ENCODE measurements at places on chromosomes 16 and 17.

- no peak for DNase-seq
These were observed 480 bp downstream of the TXNL4B start for GRCh38 chr16:72092832-72093447.

DNA sequence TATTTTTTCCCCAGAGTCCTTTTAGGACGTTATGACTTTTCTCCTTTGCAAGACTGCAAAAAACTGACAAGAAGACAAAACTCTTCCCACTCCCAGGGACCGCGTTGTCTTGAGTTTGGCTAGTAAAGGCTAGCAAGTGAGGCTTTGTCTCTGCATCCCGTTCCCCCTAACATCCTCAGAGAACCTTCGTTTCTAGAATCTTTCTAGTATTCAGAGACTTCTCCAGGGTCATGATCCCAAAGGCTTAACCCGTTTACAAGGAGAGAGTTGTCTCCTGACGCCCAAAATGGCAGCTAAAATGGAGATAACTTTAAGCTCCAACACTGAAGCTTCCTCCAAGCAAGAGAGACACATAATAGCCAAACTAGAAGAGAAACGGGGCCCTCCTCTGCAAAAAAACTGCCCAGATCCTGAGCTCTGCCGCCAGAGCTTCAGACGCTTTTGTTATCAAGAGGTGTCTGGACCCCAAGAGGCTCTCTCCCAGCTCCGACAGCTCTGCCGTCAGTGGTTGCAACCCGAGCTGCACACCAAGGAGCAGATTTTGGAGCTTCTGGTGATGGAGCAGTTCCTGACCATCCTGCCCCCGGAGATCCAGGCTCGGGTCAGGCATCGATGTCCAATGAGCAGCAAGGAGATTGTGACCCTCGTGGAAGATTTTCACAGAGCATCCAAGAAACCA, 843 bp downstream of the ZNF174 start:
- no peak for DNase-seq

GRCh38 chr16:23561586-23561985, 4.1 kb downstream of the UBFD1 start:
- no peak for DNase-seq

GRCh38 chr16:79286646-79287423, 313.7 kb downstream of the MAF start:
- DNase-seq = no peak

GRCh38 chr16:50197582-50197981, 44.5 kb downstream of the TENT4B start:
- DNase-seq = no peak

- DNase-seq = no peak
These were observed 8.6 kb upstream of the MC1R start for GRCh38 chr16:89909777-89910716.

DNA sequence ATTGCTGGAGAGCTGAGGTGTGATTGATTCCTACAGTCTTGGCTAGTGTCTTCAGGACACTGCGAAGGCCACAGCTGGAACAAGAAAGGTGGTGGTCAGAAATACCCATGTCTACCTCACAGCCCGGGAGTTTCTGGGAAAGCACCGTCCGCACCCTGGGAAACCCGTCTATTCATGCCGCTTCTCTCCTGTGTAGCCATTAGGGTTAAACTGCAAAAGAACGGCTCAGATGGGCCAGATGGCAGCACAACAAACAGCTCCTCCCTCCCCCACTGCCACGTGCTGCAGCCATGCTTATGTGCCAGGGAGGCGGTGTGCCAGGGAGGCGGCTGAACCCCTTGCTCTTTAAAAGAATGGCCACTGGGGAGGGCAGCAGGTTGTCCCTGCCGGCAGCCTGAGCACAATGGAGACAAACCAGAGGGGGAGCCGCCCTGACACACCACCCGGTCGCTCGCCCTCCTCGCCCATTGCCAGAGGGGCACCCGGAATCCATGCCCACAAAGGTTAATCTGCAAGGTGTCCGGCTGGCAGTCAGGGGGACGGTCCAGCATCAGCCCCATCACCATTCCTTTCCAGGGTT, 65.2 kb downstream of the CYTH1 start:
- no peak for DNase-seq

DNA sequence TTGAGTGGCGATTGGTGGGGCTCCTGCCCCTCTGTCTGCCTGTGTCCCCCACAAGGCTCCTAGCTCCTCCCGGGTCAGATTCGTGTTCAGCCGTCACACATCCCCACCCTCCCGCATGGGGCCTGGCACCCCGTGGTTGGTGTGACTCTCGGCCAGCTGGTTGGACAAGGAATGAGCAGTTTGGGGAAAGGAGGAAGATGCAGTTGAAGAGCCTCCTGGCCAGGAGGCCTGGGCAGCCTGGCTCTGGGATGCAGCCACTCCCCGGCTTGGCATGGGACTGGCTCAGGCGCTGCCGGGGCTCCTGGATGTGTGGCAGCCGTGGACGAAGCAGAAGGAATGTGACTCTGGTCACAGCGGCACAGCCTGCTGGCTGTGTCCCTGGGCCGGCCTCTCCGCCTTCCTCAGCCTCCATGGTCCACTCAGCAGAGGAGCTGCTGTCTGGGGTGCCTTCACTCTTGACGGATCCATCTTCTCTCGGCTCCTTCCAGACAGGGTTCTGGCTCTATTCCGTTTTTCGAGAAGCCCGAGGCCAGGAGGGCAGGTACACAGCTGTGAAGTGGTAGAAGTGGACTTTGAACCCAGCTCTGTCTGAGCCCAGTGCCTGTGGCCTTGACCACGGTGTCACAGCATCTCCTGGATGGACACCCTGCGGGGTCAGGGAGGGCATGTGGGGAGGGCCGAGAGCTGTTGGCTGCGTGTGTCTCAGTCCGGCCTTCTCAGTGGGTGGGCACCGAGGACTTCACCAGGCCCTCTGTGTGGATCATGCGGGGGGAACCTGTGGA, 2.1 kb downstream of the TRAF7 start:
- no peak for DNase-seq

- DNase-seq = peak; percentile 69
These were observed at the start of gene PFN1 for GRCh38 chr17:4948166-4948930. PFN1 (minus strand) TSS chr17:4948530; CDS start chr17:4948394, 136 bp downstream.

- DNase-seq = no peak
These were observed 2.8 kb downstream of the STAT5A start for GRCh38 chr17:42291129-42291528.

DNA sequence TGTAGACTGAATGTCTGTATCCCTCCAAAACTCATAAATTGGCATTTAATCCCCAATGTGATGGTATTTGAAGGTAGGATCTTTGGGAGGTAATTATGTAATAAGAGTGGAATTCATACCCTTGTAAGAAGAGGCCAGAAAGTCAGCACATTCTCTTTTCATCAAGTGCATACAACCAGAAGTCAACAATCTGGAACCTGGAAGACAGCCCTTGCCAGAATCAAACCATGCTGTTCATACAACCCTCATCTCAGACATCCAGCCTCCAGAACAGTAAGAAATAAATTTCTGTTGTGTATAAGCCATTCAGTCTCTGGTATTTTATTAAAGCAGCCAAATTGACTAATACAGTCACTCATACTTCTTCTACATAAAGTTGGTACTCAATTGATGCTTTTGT, 481.0 kb upstream of the SOX9 start:
- no peak for DNase-seq

GRCh38 chr16:10938796-10939648, 3.2 kb downstream of the DEXI start:
- DNase-seq = no peak

Data from GF-D8 (cell line).